ENCODE measurements at places on chromosomes 12 and 14. TPM values are rescaled to one million over a fixed set of nuclear protein-coding genes. Genes with fewer than 3 reads are reported as not detected.

Gene SIRT4
- total RNA-seq, result 5.6 TPM

Gene NYNRIN
- total RNA-seq, result 10.1 TPM

Gene FKBP3
- 45.5 TPM for total RNA-seq

Gene SLC39A5
- total RNA-seq, result not detected

Gene CCDC197
- not detected for total RNA-seq

Gene DPPA3
- not detected for total RNA-seq

Gene RALGAPA1
- total RNA-seq, result 26.9 TPM
